ENCODE measurements at places on chromosomes 16 and 17.
A peak's percentile ranks its signal among the peaks of the same experiment; 100 is the strongest.

DNA sequence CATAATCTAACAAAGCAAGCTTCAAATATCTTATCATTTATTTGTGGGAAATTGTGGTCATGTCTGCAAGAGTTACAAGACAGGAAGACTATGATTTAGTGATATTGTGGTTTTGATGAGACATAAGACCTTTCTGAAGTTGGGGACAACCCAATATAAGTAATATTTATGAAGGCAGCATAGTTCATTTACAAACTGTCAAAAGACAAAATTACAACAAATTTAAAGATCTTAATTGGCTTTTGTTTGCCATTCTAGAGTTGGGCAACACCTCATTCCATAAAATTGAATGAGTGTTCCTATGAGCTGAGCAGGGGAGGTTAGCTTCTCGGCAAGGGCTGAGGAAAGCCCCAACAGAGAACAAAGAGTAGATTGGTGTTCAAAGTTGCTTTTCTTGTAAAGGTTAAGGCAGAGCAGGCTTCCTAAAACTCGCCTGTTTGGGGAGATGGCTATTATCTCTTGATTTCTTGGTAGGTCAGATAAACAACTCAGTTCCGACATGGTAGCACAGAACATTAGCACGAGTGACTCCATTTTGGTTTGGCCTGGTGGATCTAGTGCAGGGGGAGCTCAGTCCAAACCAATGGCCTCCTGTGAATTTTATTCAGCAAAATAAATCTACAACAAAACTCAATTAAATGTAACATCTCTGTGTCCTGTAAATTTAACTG, 10.9 kb upstream of the MMD start:
- no peak for DNase-seq

GRCh38 chr17:14072881-14073280, 3.6 kb downstream of the COX10 start:
- no peak for DNase-seq

GRCh38 chr16:85782451-85782850, 16.9 kb downstream of the EMC8 start:
- no peak for DNase-seq

DNA sequence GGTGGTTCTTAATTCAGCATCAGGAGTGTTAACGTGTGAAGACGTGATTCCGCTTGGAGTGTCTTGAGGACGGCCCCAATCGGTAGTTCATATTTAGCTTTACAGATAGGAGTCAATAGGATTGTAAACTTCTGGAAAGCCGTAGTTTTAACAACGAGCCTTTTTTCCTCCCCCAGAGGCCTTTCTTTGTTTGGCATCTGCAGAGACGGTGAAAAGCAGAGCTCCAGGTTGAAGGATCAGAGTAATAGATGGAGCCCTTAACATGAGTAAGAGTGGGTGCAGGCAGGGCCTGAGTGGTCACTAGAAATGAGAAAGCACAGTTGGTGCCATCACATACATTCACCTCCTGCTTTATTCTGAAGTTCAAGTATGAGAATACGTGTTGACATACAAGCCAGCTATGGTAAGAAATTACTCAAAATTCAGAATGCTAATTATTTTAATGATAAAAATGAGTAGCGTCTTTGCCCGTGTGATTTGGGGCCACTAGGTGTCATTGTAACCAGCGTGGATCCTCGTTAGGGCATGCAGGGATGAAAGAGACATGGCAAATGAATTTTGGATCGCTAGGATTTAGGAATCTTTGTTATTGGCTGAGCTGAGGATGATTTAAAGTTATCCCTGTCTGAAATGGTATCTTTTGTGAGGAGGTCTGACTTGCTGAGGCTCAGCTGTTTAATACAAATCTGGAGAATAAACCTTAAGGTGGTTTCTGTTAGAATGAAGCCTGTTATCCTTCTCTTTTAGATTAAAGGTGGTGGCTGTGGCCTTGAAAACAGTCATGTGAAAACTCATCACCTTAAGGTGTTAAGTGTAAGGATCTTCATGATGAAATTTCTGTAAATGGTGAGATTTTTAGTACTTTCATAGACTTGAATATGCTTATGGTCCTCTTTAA, 18.6 kb downstream of the PRCD start:
- no peak for DNase-seq

GRCh38 chr16:70788668-70789594, 12.0 kb downstream of the VAC14 start:
- DNase-seq, result no peak

DNA sequence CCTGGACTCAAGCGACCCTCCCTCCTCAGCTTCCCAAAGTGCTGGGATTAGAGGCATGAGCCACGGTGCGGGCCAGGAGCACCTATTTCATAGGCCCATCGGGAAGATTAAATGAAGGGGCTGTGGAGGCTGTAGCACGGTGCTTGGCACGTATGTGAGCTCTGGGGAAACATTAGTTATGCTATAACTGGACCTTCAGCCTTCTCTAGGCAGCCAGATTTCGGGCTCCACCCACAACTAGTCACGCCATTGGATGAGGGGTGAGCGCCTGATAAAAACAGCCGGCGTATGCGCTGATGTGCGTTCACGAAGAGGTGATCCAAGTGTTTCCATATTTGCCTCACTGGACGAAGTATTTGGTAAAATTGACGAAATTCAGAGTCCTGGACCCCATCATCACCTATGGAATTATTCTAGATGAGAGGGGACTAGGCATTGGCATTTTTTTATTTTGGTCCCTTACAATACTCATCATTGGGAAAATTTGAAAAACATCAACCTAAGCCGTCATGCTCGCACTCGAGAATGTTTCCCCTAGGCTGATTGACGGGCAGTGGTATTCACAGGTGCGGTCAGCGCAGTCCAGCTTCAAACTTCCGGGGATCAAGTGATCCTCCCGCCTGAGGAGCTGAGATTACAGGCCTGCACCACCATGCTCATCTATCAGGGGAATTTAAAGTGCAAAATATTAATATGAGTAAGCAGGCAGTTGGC, 1.8 kb upstream of the ANKRD11 start:
- DNase-seq, result no peak

DNA sequence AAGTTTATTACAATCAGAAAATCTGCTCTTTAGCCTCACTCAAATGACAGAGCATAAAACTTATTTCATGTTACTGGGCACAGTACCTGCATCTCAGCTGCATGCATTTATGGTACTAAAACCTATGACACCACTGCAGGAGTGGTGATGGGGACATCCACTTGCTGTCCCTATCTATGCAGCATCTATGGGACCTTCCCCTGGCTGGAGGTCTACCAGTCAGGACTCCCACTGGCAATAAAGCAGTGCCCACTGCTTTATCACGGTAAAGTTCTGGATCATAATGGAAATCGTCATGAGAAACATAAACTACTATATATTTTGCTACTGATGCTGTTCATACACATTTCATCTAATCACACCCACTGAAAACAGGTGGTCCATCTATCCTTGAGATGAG, 26.2 kb downstream of the NSMCE1 start:
- DNase-seq, result no peak

- DNase-seq, result no peak
These were observed 1.4 kb downstream of the MCRIP2 start for GRCh38 chr16:643050-643368.

GRCh38 chr16:66603537-66604375, 748 bp upstream of the CMTM3 start:
- DNase-seq, result no peak

- no peak for DNase-seq
These were observed 66.7 kb downstream of the IRX6 start for GRCh38 chr16:55390630-55391237.

GRCh38 chr17:42281571-42282096, 5.4 kb upstream of the STAT5B start:
- DNase-seq, result no peak

DNA sequence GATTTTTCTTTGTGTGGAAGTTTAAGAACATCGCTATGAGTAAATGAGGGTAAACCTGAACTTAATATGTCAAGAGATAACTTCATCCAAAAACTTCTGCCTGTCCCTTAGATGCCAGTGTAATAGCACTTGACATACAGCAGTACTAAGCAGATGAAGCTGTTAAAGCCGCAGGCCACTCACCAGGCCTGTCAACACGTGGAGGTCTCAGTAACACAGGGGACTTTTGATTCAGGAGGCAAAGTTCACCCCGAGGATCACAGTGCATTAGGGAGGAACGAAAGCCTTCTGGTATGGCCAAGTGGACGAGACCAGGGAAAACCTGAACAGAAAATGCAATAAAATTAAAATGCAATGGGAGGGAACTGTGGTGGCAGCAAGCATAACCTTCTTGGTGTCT, 235.7 kb downstream of the CHD9NB start:
- no peak for DNase-seq

- peak; percentile 67 for DNase-seq
These were observed 141.0 kb upstream of the KCNJ18 start for GRCh38 chr17:21551081-21551881.

Data from brain pericyte (primary cell).